ENCODE measurements at places on chromosomes 5 and 9.
A peak's percentile ranks its signal among the peaks of the same experiment; 100 is the strongest.

- DNase-seq: no peak
Observed at GRCh38 chr5:51684794-51685355, 301.6 kb downstream of the ISL1 start.

DNA sequence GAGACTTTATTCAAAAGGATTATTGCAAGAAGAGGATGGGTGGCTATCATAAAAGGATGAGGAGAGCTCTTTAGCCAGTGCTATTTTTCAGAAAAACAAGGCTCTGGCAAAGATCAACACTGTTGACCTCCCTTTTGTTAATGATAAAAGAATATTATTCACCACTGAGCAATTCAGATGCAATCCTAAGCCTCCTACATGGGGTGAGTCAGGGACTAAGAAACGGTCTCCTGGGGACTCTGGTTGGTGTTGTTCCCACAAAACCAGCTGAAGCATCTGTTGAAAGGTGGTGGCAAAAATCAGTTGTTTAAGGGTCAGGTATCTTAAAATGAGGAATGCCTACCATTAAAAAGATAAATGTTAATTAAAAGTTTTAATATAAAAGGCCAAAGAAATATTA is 7.7 kb upstream of the GCNT1 start:
- no peak for DNase-seq

DNA sequence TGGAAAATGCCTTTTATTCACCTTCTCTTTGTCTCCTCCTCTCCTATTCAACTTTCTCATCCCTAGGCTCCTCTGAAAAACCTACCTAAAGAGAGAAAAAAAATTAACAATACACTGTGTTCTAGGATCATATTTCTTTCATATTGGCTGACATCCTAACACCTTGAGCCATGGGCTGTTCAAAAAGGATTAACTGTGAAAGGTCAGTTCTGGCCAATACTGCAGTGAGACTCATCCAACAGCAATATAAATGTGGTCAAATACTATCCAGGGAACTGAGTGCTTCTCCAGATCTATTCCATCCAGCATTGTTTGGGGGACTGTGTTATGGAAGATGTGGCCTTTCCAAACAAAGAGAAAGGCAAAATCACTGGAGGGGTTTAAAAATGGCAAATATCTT is 131.1 kb upstream of the MOCS2 start:
- DNase-seq: no peak

GRCh38 chr9:132824951-132825350 is 53.1 kb downstream of the AK8 start:
- no peak for DNase-seq

GRCh38 chr5:102624405-102624804 is 125.6 kb upstream of the SLCO6A1 start:
- DNase-seq: no peak

DNA sequence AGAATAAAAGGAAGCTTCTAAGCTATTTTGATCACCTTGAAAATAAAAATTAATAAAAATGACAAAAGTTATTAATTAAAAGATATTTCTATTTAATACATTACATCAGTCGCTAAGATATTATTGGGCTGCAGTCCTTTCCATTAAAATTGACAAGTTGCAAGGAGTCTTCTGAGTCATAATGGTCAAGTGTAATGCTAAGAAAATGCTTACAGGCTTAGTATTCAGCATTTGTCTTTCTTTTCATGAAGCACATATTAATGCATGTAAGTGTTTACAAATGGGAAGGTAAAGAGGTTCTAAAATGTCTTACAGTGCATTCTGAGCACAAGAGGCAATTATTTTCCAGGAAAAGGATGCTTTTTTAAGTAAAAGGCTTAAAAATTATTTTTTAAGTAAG is 17.3 kb downstream of the SPINK9 start:
- DNase-seq: no peak

DNA sequence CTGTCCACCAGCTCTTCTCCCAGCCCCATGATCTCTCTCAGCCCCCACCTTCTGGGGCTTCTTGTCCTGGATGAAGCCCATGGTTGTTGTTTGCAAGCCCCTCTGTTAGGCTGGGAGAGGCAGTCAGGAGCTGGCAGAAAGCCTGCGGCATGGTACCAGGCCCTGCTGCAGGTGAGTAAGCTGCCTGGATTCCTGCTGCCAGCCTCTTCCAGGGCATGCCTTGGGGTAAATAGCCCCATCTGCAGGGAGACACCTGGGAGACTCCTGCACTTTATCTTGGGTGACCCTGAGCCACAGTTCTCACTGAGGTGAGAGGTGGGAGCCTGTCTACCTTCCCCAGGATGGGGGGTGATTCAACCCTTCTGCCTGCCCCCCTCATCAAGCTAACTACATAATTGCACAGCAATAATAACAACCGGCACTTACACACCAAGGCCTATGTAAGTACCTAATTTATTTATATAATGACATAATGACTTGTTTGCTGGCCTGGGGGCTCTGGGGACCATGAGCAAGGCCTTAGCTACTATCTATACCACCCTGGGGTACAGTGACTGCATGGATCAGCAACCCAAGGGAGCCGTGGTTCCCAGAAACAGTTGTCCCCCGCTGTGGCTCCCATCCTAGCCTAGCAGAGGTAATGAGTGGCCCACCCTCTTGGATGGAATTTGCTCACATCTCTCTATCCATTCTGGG is 116.0 kb downstream of the PSD2 start:
- no peak for DNase-seq

- no peak for DNase-seq
Observed at GRCh38 chr5:56175488-56175887, 57.6 kb downstream of the ANKRD55 start.

- no peak for DNase-seq
Observed at GRCh38 chr9:132014218-132014805, 65.4 kb downstream of the MED27 start.

GRCh38 chr9:108443741-108444140 is 412.0 kb downstream of the ACTL7B start:
- no peak for DNase-seq

DNA sequence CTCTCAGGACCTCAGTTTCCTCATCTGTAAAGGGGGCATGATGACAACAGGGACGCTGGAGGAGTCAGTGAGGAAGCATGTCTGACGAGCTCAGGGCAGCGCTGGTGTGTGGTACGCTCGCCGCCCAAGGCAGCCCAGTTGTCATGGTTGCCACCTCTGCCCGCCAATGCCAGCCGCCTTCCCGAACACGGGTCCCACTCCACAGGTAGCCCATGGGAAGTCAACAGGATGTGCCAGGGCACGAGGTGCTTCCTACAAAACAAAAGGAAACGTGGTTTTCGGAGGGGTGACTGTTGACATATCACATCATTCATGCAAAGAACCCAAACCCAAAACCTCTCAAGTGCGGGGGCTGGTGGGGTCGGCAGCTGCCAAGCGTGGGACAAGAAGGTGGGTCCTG is 58.1 kb downstream of the NEK6 start:
- DNase-seq: no peak

GRCh38 chr5:73126381-73126780 is 6.0 kb downstream of the TMEM171 start:
- no peak for DNase-seq

DNA sequence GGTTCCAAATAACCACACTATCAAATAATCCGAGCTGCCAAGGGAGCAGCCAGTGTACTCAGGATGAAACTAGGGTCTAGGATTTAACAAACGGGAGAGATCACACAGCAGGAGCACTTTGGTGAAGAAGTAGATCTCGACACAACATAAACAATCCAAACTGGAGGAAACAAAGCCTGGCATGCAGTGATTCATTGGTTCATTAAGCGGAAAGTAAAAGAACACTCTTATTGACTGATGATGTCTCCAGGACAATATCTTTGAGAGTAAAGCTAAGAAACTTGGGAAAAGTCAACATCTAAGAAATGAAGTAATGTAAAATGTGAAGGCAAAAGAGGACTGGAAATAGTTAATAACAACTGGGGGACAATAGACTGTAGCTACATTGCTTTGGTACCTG is 1478.3 kb upstream of the CDH9 start:
- DNase-seq: no peak

- DNase-seq: peak; percentile 43
Observed at GRCh38 chr5:179986328-179986727, 78.6 kb upstream of the TBC1D9B start.

DNA sequence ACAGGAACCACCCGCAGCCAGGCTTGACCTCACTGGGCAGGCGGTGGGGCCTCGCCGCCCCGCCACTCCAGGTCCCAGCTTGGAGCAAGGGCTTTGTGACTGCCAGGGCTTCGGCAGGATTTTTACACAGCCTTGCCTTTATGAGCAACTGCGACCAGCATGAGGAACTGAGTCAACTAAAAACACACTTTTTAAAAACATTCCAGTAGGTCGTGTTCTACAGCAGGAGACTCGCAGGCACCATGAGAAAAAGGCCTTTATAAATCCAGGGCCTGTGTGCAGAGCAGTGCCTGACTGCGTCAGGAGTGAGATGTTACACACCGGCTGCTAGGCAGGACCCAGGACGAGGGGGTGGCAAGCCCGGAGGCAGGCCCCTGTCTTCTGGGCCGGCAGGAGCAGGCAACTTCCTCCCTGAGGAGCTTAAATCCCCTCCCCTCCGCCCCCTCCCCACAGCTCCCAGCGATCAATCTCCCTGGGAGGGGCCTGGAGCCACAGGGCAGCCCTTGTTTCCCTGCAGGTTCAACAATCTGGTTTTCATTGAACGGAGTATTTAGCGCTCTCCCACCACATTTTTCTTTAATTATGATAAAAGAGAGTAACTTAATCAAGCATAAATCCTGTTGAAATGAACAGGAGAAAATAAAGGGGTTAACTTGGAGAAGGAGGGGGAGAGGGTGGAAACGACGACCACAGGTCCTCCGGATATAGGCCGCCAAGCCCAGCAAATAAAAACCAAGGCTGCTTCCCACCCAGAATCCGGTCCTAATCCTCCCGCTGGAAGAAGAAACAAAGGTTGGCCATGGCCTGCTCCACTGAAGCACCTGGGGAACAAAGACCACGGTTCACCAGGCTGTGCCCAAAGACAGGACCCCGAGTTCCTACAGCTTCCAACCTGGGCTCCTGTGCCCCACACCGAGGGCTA is 92.5 kb downstream of the ROR2 start:
- no peak for DNase-seq

DNA sequence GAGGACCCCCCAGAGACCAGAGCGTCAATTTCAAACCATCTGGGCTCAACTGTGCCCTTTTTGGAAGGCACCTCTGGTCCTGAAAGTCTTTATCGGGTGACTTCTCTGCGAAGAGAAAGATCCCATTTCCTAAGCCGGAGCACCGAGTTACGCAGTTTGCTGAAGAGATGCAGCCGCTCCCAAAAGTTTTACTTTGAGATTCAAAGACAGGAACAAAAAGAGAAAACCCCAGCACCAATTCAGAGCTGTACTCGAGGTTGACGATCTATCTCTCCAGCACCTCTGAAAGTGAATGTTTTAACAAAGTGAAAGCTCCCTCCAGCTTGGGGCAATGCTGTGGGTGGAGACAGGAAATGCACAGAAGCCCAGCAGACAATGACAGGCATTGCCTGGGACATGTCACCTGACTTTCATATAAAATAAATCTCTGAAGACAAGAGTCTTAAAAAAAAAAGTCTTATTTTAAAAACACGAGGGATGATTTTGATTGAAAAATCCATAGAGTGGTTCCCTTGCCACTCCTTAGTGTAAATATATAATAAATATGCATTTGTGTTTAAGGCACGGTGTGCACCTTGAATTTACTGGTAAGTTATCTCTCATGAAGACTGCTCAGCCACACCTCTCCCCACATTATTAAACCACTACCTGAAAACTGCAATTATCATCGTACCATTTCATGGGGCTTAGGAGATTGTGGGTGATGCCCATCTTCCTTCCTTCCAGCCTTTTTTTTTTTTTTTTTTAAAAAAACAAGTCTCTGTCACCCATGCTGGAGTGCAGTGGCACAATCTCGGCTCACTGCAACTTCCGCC is 79.9 kb downstream of the FNBP1 start:
- DNase-seq: peak; percentile 84

DNA sequence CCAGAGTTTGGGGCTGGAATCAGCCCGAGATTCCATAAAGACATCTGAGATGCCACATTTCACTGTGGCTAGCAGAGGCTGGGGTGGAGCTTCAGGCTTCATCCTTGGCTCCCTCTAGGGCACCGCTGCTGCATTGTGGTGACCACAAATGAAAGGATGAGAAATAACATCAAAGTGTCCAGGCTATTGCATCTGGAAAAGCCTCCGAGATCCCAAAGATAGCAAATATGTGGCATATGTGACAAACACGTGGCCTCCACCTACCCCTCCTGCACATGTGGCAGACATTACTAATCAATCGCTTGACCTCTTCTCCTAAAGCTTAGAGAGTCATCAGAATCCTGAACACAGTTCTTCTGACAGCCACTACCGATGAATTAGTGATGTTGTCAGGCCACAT is 4.5 kb downstream of the SPARC start:
- DNase-seq: no peak

DNA sequence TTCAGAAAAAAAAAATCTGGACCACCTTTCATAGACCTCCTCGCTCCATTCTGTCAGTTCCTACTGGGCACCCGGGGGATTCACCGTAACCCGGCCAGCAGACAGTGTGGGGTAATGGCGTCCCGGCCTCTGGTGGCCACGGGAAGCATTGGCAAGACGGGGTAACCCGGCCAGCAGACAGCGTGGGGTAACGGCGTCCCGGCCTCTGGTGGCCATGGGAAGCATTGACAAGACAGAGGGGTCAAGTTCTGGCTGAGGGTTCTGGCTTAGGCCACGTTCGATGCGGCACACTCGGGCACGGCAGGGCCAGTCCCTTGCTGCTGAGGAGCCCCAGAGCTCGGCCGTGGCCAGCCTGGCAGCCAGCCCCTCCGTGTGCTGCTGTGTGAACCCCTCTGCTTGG is 116.2 kb upstream of the RAPGEF1 start:
- no peak for DNase-seq

DNA sequence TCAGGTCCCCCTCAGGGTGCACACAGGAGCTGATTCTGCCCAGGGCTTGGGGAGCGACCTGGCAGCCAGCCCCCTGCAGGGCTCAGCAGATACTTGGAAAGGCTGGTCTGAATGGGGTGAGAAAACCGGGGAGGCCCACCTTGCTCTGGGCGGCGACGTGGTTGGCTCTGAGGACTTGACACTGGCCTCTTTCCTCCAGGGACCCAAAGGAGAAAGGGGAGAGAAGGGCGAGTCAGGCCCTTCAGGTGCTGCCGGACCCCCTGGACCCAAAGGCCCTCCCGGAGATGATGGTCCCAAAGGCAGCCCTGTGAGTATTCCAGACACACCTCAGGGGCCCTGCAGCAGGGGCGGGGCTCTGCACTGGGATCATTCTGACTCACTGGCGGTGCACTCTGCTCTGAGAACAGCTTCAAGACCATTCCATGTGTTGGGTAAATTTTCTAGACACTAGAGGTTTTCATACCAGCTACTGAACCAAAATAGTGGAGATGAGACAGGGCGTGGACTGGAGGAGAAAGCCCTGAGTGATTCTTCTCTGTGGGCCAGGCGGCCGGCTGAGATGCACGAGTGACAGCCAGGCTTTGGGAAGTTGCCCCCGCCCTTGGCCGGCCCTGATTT is 65.9 kb upstream of the FCN2 start:
- no peak for DNase-seq

DNA sequence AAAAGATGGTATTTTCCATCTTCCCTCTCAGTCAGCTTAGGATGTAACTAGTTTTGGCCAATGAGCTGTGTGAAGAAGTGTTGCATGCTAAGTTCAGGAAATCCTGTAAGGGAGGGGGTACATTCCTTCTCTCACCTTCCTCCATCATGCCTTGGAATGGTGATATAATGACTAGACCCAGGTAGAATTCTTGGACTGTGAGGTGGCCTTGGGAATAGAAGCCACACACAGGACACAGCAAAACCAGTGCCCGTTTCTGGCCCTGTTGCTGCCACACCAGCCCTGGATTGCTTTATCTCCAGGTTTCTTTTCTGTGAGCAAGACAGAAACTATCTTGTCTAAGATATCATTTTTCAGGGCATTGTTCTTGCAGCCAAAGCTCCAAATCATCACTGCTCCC is 10.5 kb upstream of the ZNF354A start:
- DNase-seq: no peak

Measured in hematopoietic multipotent progenitor cell treated with erythropoietin and hydrocortisone succinate and interleukin-3 and kit ligand, for 4 days (in vitro differentiated cells).